H7 (cell line): ENCODE measurements at places on chromosomes 13 and 19.

GRCh38 chr13:103640606-103641005, 574.4 kb upstream of the SLC10A2 start:
- DNase-seq, result no peak

GRCh38 chr19:50051964-50052363, 26.2 kb downstream of the ZNF473 start:
- no peak for DNase-seq

DNA sequence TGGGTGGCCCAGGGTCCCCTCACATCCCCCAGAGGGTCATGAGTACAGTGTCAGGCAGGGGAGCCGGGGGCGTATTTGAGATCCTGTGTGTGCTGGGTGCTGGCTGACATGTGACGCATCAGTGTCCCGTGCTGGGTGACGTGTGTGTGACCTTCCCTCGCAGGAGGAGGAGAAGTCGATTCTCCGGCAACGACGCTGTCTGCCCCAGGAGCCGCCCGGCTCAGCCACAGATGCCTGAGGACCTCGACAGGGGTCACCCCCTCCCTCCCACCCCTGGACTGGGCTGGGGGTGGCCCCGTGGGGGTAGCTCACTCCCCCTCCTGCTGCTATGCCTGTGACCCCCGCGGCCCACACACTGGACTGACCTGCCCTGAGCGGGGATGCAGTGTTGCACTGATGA, 25.8 kb downstream of the PNPLA6 start:
- DNase-seq, result peak; percentile 25

- peak; percentile 97 for DNase-seq
Observed at GRCh38 chr19:4636151-4636717, 3.1 kb upstream of the TNFAIP8L1 start.

- DNase-seq, result no peak
Observed at GRCh38 chr19:50003810-50004419, 21.3 kb downstream of the VRK3 start.

- DNase-seq, result peak; percentile 42
Observed at GRCh38 chr19:41265395-41266153, 1.4 kb downstream of the HNRNPUL1 start.

DNA sequence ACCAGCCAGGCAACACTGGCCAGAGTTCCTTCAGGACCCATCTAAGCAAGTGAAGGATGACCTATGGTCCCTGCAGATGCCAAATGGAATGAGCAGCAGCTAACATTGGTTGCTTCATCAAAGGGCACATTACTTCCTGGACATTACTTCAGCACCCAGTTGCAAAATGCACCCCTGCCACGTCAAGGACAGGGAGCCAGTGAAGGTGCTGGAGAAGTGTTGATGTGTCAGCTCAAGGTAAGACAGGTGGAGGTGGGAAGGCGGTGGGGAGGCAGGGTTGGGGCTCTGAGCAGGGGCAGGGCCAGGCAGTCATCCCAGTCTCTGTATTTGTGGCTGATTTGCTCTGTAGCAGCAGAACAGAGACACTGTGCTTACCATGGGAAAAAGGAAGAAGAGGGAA, 14.6 kb downstream of the CSNK1A1L start:
- DNase-seq, result no peak

DNA sequence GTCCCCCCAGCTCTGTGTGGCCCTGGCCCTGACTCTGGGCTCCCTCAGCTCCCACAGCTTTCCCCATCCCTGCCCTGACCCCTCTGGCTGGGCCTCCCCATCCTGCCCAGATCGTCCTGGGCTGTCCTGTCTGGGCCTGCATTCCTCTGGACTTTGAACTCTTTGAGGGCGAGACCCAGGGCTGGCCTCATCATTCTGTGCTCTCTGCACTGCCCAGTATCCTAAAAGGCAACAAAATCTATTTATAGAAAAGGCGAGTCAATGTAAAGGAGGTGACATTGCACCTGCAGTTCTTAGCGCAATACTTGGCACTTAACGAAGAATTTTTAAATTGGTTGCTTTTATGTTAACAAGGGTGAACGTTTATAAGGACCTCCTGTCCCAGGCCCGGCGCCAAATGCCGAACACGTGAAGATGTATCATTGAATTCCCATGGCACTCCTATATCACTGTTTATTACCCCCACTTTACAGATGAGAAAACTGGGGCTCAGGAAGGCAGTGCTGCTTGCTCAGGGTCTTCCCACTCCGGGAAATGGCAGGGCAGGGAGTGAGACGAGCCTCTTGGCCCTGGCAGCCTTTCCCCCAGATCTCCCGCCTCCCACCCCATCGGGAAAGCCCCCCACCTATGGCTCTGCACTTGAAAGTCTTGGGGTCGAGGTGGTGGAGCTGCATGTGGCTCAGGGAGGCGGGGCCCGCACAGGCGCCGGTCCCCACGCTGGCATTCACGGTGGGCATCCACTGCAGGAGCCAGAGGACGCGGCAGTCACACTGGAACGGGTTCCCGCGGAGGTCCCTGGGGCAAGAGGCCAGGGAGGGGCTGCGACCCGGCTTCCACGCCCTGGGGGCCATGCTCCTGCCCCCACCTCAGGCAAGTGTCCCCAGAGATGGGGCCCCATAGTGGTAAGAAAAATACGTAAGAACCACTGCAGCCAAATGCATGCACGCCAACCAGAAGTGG, 3.8 kb downstream of the LGI4 start:
- DNase-seq, result no peak

- DNase-seq, result no peak
Observed at GRCh38 chr13:76703216-76703615, 183.0 kb downstream of the KCTD12 start.

DNA sequence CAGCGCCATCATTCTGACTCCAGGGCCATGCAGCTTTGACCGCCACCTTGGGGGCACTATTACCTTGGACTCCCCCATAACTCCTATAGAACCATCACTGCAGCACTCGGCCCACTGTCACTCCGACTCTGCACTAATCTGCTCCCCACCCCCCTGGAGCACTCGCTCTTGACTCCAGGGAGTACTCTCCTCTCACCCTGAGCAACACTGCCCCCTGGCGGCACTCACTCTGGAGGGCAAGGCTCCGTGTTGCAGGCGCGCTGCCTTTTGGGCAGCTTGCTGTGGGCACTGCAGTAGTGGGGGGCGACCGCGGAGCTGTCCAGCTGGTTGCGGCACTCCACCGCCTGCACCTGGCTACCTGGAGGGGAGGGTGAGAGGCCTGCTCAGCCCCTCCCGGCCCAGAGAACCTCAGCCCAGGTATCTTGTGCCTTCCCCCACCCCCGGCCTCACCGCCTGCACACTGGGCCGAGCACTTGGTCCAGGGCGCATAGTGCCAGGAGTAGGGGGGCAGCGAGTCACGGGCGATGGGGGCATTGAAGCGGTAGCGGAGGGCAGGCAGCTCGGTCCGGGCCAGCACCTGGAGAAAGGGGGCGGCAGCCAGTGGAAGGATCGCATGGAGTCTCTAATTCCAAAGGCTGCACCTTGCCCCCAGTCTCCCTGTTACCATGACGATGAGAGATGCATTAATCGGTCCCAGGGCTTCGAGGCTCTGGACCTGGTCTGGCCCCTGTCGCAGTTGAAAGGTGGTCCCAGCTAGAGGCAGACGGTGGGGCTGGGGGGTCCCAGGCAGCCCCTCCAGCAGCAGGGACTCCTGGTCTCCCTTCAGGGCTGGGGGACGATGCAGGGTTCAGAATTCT, 8.9 kb upstream of the MYO1F start:
- DNase-seq, result peak; percentile 96

DNA sequence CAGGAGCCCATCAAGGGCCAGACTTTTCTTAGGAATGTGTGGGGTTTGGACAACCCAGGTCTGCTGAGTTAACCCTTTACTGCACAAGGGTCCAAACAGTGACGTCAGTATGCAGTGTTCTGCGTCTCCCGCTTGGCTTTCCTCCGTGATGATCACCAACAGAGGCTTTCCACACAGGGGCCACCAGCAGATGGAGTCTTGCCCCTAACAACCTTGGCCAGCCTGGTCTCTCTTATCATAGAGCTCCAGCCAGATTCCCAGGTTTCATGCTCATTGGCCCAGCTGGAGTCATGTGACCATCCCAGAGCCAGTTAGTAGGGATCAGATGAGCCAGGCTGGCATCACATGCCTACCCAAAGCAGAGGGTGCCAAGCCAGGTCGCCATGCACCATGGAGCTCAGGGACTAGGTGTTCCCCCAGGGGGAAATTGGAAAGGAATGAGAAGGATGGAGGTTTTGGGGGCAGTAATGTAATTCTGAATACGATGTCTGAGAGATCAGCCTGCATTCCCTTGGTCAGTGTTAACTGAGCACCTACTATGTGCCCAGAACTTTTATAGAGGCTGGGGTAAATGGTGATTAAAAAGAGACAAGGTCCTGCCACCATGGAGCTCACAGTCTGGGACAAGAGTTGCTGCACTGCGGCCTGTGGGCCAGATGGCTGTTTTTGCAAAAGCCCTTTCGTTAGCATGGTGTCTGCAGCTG, 61.2 kb downstream of the MYH14 start:
- DNase-seq, result peak; percentile 74
